ENCODE measurements at places on chromosomes 16 and 17.

- no peak for DNase-seq
Observed at GRCh38 chr17:59829217-59830006, 63.3 kb downstream of the TUBD1 start.

DNA sequence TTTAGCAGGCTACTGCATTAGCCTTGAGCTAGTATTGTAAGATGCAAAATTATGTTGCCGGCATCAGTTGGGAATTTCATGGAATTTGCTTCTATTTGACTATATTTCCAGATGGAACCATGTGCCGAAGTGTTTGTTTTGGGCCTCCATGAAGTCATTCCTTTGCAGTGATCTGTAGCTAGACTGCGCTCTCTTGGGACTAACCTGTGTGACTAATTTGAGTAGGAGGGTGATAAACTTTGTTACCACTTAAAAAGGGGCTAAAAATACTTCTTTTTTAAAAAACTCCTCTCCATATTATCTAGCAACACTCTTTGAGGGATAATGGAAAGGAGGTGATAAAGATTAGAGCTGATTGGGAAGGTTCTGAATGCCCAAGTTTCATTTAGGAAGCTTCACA, 166.8 kb upstream of the TBX2 start:
- no peak for DNase-seq

DNA sequence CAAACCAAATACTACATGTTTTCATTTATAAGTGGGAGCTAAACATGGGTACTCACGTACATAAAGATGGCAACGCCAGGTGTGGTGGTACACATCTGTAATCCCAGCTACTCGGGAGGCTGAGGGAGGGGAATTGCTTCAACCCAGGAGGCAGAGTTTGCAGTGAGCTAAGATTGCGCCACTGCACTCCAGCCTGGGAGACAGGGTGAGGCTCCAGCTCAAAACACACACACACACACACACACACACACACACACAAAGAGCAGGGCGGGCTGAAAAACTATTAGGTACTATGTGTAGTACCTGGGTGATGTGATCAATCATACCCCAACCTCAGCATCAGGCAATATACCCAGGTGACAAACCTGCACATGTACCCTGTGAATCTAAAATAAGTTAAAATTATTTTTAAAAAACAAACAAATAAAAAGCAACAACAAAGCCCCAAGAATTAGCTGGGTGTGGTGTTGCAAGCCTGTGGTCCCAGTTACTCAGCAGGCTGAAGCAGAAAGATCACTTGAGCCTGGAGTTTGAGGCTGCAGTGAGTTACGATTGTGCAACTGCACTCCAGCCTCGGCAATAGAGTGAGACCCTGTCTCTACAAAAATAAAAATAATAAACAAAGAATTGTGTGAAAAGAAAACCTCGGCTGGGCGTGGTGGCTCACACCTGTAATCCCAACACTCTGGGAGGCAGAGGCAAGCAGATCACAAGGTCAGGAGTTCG, 11.9 kb upstream of the FAAP100 start:
- DNase-seq = no peak

GRCh38 chr17:5759501-5759925, 175.2 kb upstream of the NLRP1 start:
- DNase-seq = no peak

DNA sequence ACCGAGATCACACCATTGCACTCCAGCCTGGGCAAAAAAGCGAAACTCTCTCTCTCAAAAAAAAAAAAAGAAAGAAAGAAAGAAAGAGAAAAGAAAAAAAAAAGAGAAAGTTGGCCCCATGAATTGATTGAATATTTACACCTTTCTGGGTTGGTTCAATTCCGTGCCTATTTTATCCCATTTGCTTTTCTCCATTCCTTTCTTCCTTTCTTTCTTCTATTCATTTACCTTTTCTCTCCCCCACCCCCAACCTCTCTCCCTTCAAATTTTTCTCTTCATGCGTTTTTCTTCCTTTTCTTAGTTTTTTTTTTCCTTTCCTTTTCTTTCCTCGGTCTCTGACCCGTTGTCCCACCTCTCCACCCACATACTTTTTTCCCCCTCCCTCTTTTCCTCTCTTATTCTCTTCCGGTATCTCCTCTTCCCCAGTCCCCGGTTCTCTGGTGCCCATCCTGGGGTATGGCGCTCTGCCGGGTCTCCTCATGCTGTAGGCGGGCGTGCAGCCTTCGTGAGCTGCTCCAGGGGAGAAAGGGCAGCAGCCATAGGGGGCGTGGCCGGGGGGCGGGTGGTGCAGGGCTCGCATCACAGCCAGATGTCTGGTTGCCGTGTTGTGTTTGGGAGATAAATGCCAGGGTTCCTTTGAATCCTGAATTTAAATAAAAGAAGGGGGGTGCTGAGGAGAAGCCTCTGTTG, 5.3 kb upstream of the COL1A1 start:
- no peak for DNase-seq

DNA sequence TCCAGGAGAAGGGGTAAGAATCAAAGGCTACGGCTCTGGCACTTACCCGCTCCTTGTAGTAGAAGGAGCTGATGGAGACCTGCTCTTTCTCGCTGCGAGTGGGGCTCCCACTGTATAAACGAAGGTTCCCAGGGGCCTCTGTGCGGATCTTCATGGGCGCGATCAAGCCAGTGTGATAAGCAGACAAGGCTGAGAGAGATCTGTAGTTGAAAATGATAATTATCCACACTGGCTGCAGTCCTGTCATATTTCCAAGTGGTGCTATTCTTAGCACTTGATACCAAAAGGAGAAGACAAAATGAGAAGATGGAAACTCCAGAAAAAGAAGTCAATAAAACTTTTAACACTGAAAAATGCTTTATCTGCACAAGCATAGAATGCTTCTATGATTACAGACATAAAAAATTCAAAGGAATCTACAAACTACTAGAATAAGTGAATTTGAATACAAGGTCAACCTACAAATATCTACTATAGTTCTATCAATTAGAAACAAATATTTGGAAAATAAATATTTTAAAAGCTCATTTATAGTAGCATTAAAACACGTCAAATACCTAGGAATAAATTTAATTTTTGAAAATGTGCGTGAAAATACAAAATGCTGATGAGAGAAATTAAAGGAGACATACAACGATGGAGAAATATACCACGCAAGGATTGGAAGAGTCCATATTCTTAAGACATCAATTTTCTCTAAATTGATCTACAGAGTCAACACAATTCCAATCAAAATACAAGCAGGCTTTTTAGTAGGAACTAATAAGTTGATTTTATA, 80.8 kb downstream of the WDR59 start:
- no peak for DNase-seq
